ENCODE measurements at places on chromosomes 7 and 10. TPM values are rescaled to one million over a fixed set of nuclear protein-coding genes. Genes with fewer than 3 reads are reported as not detected.

The BPGM gene
- 11.9 TPM for total RNA-seq

The SEMA4G gene
- total RNA-seq = 18.0 TPM

The MOGAT3 gene
- not detected for total RNA-seq

The OR2A12 gene
- not detected for total RNA-seq

The LRMDA gene
- 7.1 TPM for total RNA-seq

Data from mesangial cell (primary cell).